ENCODE measurements at places on chromosomes 11 and 22.

DNA sequence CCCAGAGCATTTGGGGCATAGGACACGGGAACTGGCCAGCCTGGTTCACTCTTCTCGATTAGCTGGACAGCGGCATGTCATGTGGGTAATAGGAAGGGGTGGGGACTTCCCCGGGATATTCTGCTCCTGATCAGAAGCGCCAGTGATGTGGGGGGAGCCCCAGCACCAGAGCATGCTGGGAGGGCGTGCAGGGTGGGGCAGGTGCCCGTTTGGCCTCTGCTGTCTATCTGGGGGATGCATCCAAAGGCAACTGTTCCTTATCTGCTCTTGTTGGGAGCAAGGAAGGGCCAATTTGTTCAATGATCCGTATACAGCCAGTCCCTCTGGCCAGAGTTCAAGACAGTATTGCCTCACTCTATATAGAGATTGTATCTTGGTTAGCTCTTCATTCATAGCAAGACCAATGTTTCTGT lies 43.6 kb downstream of the PPARA start:
- peak; percentile 14 for DNase-seq

DNA sequence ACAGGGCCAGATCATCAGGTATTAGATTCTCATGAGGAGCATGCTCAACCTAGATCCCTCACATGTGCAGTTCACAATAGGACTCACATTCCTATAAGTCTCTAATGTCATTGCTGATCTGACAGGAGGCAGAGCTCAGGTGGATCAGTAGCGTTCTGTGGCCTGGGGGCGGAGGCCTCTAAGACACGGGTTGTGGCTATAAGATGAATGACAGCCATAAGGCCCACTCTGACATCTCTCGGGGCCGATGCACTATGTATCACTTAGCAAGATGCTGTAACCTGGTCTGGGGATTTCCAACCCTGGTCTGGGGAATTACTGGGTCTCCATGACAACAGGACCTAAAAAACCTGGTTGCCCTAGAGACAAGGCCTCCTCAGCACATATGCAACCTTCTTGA lies 932.7 kb downstream of the TBC1D22A start:
- no peak for DNase-seq

GRCh38 chr11:119423509-119424254 lies 710 bp upstream of the THY1 start:
- no peak for DNase-seq

- no peak for DNase-seq
These were observed 54.1 kb downstream of the RELT start for GRCh38 chr11:73430326-73430725.

DNA sequence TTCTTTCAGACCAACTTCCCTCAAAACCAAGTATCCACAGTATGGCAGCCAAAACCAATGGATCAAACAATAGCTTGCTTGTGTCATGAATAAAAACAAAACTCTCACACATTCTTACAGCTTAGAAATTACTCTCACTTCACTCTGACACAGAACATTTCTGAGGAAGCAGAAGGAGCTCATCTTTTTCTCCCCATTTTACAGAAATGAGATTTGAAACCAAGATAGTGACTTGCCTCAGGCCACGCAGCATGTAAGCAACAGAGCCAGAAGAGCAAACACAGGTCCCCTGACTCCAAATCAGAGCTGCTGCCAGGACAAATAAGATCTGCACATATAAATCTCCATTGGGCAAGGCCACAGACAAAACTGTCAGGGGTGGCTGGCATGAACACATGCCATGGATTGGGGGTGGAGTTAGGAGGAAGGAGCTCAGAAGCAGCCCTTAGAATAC lies 64.8 kb downstream of the RAB30 start:
- no peak for DNase-seq

- DNase-seq = no peak
These were observed at the start of gene LRFN4 for GRCh38 chr11:66856496-66857233. Gene LRFN4, plus strand, starts transcription at chr11:66857064. Its CDS starts 681 bp downstream, at chr11:66857745.

- no peak for DNase-seq
These were observed 373.9 kb upstream of the FAT3 start for GRCh38 chr11:91850533-91851275.

DNA sequence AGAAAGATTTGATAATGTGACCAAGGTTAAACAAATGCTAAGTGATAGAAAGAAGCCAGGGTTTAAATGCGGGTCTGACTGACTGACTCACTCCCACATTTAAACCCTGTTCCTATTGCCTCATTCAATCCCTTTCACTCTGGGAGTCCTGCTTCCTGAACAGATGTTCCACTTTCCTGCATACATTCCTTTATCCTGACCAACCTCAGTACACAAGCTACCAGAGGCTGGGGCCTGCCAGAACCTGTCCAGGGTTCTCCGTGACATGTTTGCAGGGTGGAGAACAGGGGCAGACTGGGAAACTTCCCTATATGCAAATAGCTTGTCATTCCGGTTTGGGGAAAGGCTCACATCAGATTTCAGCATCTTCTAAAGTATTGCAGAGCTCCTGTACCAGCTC lies 3.0 kb upstream of the ANKK1 start:
- DNase-seq = peak; percentile 92

- DNase-seq = no peak
These were observed 134.2 kb downstream of the CCDC81 start for GRCh38 chr11:86508604-86509587.

DNA sequence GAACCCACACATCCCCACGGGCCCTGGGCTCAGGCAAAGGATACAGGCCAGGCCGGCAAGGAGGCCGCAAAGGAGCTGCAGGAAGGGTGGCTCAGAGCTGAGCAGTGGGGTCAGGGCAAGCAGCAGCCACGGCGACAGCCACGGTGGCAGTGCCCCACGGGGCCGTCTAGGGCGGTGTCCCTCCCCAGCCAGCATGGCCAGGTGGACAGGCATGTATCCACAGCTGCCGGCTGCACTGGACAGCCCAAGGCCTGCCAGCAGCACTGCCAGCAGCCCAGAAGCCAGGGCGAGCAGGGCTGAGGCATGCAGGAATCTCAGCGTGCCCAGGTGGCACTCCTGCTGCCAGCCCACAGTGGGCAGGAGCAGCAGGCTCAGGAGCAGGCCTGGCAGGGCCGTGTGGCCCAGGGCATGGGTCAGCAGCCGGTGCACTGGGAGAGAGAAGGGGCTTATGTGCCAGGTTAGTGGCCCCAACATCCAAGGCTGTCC lies 3.9 kb downstream of the RHBDD3 start:
- DNase-seq = no peak

GRCh38 chr11:63371396-63371795 lies 1.8 kb downstream of the SLC22A9 start:
- DNase-seq = no peak

GRCh38 chr11:84780689-84781293 lies 846.4 kb downstream of the DLG2 start:
- DNase-seq = peak; percentile 33

- no peak for DNase-seq
These were observed 380.9 kb downstream of the TBC1D22A start for GRCh38 chr22:47143249-47143938.

GRCh38 chr22:21070690-21071615 lies 25.2 kb downstream of the LRRC74B start:
- DNase-seq = no peak

- no peak for DNase-seq
These were observed 5.1 kb upstream of the OR52R1 start for GRCh38 chr11:4809246-4809645.

DNA sequence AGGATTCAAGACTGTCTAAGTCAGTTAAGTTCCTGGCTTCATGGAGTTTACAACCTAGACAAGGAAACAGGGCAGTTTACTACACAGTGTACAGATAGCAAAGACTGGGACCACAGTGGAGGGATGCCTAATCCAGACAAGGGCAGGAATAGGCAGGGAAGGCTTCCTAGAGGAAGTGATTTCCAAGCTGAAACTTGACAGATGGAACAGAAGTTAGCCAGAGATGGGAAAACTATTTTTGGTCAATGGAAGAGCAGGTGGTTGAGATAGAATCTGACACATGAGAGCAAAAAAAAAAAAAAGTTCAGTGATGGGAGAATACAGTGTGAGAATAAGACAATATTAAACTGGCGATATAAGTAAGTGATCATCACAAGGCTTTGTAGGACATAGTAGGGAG lies 1.3 kb downstream of the COA4 start:
- no peak for DNase-seq

DNA sequence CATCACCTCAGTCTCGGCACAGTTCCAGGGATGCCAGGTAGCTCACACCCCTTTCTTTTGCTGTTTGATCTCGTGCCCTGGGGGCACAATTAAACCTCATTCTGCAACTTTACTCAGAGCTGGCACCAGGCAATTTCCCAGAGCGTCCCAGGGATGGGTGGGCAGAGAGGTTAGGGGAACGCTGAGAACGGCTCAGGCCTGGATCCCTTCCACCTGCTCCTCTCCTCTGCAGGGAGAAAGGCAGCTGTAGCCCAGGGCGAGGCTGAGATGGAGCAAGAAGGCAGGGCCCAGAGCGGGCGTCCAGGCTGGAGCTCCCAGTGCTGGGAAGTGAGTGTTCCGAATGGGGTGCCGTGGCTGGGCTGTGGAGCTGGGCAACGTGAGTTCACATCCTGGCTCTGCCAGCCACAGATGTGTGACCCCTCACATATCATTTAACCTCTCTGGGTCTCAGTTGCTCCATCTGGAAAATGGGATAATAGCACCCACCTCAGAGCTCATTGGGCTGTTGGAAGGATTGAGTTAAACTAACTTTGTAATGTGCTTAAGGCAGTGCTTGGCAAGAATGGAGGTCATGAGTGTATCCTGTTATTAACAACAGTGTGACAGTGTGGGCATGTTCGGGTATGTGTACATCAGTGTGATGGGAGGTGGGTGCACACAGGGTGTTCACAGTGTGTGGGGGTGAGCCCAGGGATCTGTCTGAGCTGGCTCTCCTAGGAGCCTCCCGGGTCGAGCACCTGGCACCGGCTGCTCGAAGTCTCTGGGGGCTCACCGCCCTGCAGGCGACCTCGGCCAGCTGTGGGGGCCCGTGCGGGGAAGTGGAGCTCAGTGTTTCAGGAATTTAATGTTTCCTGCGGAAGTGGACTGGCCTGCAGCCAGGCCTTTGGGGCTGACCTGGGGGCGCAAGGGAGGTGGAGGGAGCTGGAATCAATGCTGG lies 15.5 kb downstream of the OTUB1 start:
- DNase-seq = no peak

- DNase-seq = no peak
These were observed 153.0 kb upstream of the LRRC4C start for GRCh38 chr11:41612415-41612814.

GRCh38 chr11:64970731-64971151 lies 1.2 kb downstream of the MAJIN start:
- DNase-seq = no peak

GRCh38 chr11:92528001-92528400 lies 303.4 kb downstream of the FAT3 start:
- peak; percentile 3 for DNase-seq

DNA sequence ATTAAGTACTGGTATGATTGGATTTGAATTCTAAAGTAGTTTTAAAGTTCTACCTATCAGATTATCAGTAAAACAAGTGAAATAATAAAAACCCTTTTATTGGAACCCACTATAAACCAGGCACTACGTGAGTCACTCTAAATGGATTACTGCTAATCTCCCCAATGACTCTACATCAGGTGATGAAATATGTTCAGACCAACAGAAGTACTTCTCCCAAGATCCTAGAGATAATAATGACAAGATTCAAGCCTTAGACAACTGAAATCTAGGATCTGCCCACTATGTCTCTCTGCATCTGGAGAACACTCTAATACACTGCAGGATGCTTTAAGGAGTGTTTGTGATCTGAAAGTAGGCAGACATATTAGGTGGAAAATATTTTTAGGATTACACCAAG lies 652.1 kb upstream of the CHORDC1 start:
- no peak for DNase-seq

GRCh38 chr11:87325490-87325872 lies 287.7 kb downstream of the TMEM135 start:
- DNase-seq = no peak

- DNase-seq = no peak
These were observed 39.8 kb downstream of the KCNJ1 start for GRCh38 chr11:128827191-128827893.

DNA sequence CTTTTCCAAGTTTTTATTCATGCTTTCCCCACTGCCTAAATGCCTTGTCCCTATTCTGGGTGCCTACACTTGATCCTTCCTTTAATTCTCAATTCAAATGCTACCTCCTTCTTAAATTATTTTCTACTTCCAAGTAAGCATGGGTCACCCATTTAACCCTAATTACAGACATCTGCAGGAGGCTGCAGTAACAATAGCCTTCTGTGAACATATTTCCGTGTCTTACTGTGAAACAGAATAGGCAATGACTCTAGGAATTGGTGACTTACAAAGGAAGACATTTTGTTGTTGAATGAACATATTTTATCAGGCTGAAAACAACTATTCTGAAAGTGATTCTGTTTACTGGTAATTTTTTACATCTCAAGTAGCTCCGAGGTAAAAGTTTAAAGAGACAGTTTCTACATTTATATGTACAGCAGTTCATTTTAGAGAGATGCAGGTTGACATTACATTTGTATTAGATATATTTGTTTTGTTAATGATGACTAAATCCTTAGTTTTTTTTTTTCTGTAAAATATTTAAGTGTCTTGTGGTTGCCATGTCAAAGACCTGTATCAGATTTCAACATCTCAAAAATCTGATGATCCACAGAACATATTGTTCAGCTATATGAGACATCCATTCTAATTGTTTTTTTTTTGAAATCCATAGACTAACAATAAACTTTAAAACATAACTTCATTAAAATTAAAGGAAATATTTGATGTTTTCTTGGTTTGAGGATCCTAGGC lies 316.8 kb downstream of the CASP12 start:
- peak; percentile 78 for DNase-seq

DNA sequence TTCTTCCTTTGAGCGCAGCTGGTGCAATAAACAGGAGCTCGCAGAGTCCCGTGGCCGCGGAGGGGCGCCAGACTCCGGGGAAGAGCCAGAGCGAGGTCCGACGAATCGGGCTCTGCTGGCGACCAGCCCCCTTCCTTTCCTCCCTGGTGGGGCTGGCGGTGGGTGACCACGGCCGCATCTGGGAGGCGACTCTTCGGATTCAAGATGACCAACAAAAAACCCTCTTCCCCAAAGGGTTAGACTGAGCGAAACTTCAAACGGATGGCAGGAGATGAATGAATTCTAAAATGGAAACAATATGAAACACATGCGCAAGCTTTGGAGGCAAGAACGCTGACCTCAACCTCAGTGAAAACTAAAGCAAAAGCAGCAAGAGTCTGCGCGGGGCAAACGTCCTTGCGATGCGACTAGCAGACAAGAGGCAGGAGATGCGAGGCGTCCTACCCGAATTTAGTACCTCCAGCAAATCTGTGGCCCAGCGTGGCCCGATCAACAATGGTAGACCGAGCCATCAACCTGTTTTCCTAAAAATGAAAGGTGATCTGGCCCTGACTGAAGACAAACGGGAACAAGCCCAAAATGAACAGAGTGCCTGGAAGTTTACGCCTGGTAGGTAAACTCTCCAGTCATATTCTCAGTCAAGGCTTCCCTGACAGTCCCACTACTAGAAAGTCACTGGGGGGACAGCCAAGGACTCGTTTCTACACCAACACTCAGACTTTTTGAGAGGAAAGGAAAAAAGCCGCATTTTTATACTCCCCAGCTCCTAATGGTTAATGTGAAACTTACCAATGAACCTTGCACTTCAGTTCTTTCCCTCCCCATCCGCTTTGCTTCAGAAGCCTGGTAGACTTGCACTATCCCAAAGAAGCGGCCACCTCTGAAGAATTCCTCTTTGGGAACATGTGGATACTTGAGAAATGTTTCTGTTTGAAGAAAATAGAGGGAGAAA lies 11.6 kb downstream of the MMP3 start:
- DNase-seq = peak; percentile 58
